ENCODE measurements at places on chromosomes 7 and 10.

GRCh38 chr7:25739143-25739542, 412.9 kb upstream of the NFE2L3 start:
- no peak for DNase-seq

DNA sequence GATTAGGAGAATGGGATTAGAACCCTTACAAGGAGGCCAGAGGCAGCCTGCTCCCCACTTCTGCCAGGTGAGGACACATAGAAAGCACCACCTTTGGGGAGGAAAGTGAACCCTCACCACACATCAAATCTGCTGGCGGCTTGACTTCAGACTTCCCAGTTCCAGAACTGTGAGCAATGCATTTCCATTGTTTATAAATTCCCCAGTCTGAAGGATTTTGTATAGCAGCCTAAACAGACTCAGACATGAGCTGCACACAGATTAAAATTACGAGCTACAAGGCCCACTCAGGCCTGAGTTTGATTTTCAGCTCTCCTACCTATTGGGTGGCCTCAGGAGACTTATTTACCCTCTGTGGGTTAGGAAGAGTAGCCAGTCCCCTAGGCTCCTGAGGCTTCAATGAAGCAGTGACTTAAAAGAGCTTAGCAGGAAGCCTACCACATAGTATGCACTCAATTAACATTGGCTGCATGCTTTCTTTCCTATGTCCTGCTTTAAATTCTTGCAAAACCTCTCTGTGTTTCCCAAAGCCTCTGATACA, 350.7 kb upstream of the ZMIZ1 start:
- DNase-seq = no peak

DNA sequence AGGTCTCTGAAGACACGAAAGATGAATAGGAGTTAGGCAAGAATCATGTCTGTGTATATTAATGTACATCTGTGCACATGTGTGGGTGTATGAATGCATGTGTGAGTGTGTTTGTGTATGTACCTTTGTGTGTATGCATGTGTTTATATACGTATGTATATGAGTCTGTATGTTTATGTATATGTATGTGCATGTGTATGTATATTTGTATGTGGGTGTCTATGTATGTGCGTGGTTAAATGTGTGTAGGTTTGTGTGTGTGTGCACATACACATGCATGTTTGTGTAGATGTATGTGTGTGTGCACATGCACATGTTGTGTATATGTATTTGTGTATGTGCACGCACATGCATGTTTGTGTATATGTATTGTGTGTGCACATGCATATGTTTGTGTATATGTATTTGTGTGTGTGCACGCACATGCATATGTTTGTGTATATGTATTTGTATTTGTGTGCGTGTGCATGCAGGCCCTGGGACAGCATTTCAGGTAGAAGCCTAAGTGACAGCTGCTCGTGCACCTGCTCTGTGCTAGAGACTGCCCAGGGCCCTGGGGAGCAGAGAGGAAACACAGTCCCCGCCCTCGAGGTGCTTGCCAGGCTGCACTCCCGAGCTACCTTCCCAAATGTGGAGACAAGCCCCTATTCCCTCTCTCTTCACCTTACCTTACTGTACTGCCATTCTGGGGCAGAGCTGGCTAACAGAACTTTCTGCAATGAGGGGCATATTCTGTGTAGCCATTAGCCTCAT, 12.1 kb downstream of the PNLIPRP1 start:
- DNase-seq = peak; percentile 23

GRCh38 chr7:2157473-2158279, 75.1 kb downstream of the MAD1L1 start:
- peak; percentile 94 for DNase-seq

- no peak for DNase-seq
Measured at GRCh38 chr7:102147008-102147407, 139.7 kb upstream of the SH2B2 start.

DNA sequence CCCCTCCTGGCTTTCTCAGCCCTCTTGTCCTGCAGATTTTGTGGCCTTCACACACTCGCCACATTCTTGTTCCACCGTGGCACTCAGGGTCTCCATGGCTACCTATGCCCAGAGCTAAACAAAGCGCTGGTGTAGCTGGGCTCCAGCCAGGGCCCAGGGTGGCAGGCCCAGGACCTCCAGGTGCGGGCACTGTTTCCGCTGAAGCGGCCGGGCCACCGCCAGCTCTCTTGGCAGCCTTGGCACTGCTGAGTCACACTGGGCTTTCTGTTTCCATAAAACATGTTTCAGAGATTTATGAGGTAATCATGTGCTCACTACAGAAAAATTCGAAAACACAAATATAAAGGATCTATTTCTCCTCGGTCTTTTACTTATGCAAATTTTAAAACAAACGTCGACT, 51.3 kb downstream of the AOC1 start:
- DNase-seq = no peak

All from NCI-H345 (cell line).